ENCODE measurements at places on chromosomes 13 and 19.
A peak's percentile ranks its signal among the peaks of the same experiment; 100 is the strongest.

- no peak for DNase-seq
Observed at GRCh38 chr13:23695711-23696464, 125.7 kb downstream of the TNFRSF19 start.

GRCh38 chr19:5827342-5827890 lies 12.1 kb downstream of the FUT6 start:
- no peak for DNase-seq

GRCh38 chr19:46841458-46842083 lies 9.1 kb downstream of the AP2S1 start:
- DNase-seq, result no peak

GRCh38 chr19:9156304-9156703 lies 16.1 kb downstream of the ZNF317 start:
- DNase-seq, result no peak

- DNase-seq, result no peak
Observed at GRCh38 chr13:26909477-26909876, 148.9 kb upstream of the GPR12 start.

DNA sequence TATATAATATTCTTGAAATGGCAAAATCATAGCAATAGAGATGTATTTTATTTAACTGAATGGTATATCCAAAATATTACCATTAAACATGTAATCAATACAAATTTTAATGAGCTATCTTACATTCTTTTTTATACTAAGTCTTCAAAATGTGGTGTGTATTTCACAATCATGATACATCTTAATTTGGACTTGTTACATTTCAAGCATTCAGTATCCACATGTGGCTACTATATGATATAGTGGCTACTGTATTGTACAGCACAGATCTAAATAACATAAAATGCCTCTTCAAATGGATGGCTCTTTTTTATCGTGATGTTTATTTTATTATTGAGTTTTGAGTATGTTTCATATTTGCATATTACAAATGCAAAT lies 8.0 kb downstream of the TEX101 start:
- no peak for DNase-seq

DNA sequence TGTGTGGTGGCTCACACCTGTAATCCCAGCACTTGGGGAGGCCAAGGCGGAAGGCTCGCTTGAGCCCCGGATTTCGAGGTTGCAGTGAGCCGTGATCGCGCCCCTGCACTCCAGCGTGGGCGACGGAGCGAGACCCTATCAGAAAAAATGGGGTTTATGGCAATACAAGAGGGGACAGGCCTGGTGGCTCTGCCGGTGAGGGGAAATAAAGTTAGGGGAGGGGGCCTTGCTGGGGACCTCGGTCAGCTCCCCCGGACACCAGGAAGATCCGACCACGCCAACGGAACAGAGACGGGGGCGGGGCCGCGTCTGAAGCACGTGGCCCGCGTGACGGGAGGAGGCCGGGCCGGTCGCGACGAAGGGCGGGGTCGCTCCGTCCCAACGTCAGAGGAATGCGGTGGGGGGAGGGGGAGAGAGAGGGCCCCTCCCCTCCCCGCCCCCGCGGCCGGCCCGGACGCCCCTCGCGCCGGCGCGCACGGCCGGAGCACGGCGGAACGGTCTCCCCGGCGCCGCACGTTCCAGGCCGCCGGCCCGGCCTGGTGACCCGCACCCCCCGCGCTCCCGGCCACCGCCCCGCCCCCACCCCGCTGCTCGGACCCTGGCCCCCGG lies 1.9 kb upstream of the HNRNPL start:
- DNase-seq, result peak; percentile 59

GRCh38 chr19:57308514-57308913 lies 11.8 kb upstream of the ZNF543 start:
- DNase-seq, result no peak

DNA sequence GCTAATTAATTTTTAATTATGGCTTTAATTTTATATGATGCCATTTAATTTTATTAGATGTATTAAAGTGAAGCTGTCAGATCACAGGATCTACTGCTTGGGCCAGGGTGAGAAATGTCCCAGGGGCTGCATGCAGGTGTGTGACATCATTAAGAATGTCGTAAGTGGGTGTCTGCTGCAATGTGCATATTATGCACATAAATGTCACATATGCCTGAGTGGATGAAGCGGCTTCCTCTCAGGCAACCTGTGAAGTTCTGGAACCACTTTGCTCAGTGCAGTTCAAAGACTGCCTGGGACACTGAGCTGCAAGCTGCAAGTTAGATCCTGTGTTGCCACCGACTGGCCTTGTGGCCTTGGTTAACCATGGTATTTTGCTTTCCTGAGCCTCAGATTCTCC lies 355.0 kb downstream of the UQCRFS1 start:
- DNase-seq, result no peak

GRCh38 chr19:7869453-7869909 lies 4.7 kb downstream of the PRR36 start:
- DNase-seq, result no peak

GRCh38 chr13:23180711-23181110 lies at the start of gene SGCG:
TSS of gene SGCG (plus strand) at chr13:23180979. CDS start at chr13:23203695, 22,716 bp downstream.
- no peak for DNase-seq

- peak; percentile 14 for DNase-seq
Observed at GRCh38 chr19:50500060-50500752, 10.8 kb downstream of the JOSD2 start.

DNA sequence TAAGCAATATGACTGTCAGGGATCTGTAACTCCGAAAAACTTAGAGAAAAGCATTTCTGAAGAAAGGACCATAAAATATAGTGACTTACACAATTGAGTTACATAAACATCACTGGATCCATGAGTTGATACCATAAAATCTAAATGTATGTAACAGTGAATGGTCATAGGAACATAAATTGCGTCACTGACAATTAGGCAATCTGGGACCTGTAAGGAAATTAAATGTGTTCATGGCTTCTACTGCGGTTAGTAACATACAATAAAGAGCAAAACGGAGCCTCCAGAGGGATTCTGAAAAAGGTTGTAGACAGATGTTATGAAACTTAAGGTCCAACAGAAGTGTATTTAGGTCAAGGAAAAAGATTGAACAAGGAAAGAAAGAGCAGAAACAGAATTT lies 27.1 kb downstream of the POU4F1 start:
- DNase-seq, result no peak

GRCh38 chr13:99228737-99229691 lies 28.4 kb downstream of the UBAC2 start:
- no peak for DNase-seq
